ENCODE measurements at places on chromosomes 6 and 20.

DNA sequence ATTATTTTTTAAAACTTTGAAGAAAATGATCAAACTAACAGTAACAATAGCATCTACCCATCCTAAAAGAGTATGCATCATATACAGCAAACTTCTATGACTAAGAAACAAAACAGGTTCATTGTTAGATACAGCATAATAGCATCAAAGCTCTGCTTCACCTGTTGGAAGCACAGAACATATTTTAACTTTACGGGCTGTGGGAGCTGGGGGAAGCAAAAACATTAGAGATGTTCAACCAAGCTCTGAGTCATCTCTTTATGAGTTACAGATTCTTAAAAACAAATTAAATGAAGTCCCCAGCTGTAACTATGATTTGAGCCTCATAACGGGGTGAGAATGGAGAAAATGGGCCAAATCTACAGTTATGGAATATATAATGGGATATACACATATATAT lies 63.4 kb downstream of the SYNE1 start:
- DNase-seq, result no peak

- DNase-seq, result no peak
These were observed 44.6 kb downstream of the HIVEP2 start for GRCh38 chr6:142900227-142900971.

DNA sequence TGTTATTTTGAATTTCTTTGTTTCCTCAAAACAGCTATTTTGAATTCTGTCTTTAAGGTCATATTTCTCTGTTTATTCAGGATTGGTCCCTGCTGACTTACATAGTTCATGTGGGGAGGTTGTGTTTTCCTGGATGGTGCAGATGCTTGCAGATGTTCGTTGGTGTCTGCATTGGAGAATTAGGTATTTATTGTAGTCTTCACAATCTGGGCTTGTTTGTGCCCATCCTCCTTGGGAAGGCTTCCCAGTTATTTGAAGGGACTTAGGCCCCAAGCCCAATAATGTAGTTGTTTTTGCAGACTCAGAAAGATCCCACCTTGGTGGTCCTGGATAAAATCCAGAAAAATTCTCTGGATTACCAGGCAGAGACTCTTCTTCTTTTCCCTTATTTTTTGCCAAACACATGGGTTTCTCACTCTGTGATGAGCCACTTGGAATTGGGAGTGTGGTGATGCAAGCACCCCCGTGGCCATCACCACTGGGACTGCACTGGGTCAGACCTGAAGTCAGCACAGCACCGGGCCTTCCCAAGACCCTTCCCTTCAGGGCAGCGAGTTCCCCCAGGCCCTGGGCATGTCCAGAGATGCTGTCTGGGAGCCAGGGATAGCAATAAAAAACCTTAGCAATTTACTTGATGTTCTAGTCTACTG lies 81.6 kb upstream of the EZR start:
- DNase-seq, result no peak

DNA sequence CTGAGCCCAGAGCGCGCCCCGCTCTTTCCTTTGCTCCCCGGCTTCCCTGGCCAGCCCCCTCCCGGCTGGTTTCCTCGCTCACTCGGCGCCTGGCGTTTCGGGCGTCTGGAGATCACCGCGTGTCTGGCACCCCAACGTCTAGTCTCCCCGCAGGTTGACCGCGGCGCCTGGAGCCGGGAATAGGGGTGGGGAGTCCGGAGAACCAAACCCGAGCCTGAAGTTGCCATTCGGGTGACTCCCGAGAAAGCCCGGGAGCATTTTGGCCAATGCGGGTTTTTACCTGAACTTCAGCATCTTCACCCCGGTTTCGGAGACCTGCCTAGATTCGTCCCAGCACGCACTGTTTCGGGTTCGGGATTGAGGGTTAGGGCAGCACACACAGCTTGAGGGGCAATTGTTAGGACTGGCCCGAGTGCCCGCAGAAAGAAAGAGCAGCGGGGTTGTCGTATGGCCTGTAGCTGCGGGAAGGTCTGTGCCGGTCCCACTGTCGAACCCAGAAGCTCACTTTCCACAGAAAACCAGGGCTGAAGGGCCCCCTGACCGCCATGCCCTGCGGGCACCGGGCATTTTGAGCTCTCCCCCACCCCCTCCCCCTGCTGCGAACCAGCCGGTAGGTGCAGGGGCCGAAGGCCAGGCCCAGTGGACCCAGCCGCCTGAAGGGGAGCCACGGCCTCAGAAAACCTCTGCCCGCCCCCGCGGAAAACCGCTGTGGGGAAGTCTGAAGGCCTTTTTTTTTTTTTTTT lies 2.1 kb downstream of the FOXP4 start:
- DNase-seq, result no peak

- DNase-seq, result no peak
These were observed 30.2 kb downstream of the RANBP9 start for GRCh38 chr6:13681305-13682061.

DNA sequence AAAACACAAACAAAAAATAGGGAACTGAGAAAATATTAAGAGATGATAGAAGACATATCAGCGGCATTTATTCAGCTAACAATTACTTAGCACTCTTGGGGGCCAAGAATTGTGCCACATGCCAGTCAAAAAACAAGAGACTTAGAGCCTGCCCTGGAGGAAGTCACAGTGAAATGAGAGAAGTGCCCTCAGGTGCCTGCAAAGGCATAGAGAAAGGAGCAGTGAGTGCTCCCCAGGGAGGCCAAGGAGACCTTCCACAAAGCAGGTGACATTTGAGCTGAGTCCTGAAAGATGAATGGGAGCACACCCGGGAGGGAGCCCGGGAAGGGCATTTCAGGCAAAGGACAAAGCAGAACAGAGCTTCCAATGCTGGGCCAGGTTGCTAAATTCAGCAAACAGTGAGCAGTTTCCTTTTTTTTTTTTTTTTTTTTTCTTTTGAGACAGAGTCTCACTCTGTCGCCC lies 184.7 kb upstream of the JARID2 start:
- no peak for DNase-seq

DNA sequence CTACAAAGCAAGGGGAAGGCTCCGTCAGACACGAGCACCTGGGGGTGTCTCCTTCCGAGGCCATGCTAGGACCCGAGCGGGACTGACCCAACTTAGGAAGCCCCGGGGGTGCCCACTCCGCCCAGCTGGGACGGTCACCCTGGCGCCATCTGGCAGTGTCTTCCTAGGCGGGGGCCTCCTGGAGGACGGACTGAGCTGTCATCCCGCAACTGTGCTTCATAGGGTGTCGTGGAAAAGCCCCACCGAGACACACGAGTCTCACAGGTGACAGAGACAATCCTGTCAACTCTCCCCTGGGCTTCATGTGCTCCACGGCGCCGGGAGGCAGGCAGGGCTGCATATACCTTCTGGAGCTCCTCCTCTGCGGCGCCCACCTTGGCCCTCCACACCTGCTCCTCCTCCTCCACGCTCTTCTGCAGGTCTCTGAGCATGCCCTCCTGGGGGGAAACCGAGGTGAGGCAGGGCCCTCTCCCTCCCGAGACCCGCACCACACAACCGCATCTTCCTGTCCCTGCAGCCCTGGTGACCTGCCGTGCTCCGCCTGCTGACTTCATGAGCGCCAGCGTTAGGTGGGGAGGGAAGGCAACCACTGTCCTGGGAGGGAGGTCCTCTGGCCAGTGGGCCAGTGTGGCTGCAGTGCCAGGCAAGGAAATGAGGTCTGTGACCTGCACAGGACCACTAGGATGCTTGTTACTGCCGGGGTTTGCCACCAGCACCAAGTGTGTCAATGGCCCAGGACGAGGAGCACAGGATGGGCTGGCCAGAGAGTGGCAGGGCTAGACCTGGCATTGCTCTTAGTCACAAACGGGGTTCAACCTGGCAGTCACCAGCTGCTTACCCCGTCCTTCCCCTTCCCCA lies 50.7 kb downstream of the DSTN start:
- DNase-seq, result no peak

- DNase-seq, result no peak
These were observed 38.2 kb downstream of the FAM8A1 start for GRCh38 chr6:17638212-17638715.

- DNase-seq, result no peak
These were observed 1.4 kb upstream of the HLA-E start for GRCh38 chr6:30487926-30488325.

DNA sequence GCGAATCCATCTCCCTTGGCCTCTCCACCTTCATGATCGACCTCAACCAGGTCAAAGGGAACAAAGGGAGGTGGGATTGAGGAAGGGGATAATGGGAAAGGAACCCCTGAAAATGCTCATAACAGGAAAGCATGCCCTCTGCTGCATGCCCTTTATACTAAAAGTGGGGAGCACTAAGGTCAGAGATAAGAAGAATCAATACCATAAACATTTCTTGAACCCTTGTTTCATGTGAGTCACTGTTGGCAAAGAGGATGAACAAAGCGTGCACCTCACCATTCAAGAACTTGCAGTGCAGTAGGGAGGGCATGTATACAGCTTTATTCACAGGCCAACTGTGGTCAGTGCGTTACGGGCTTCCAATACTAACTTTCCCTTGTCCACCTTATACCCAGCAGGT lies 1.7 kb upstream of the SAPCD1 start:
- DNase-seq, result no peak

DNA sequence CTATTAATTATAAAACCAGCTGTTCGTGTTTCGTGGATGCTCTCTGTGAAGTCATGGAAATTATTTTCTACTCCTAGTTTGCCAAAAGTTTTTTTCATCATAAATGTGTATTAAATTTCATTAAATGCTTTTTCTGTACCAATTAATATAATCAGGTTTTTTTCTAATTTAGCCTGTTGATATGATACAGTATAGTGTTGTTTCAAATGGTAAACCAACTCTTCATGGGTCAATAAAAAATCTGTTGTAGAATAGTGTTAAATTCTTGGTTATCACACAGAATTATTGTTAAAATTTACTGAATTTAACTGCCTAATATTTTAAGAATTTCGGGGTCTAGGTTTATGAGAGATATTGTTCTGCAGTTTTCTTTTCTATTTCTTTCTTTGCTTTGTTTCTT lies 505.9 kb upstream of the MANEA start:
- no peak for DNase-seq

DNA sequence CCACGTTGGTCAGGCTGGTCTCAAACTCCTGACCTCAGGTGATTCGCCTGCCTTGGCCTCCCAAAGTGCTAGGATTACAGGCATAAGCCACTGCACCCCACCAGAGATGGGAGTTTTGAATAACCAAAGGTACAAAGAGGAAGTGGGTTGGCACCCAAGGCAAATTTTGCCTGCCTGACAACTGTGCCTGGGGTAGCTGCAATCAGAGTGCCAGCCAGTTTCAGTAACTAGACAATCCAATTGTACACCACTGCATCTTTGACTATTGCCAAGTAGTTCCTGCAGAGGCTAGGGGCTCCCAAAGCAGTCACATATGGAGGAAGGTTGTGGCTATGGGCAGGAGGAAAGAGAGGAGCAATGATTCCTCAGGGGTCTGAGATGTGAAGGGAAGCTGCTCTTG lies 16.6 kb downstream of the ZC3H12D start:
- DNase-seq, result no peak

Measured in coronary artery (tissue), 2 donors.